Subcutaneous adipose tissue (tissue), 4 donors: ENCODE measurements at places on chromosomes 4 and X. TPM values are rescaled to one million over a fixed set of nuclear protein-coding genes. Genes with fewer than 3 reads are reported as not detected.

Gene AKAP14
- not detected for total RNA-seq

Gene INTU
- total RNA-seq, result 3.6 TPM

Gene CCDC120
- total RNA-seq, result 1.5 TPM

Gene FGF13
- total RNA-seq, result 22.6 TPM

Gene USP51
- 2.6 TPM for total RNA-seq

Gene L1CAM
- 1.5 TPM for total RNA-seq

Gene MAGEB10
- total RNA-seq, result not detected
